RKO (cell line): ENCODE measurements at places on chromosomes 13 and 19.

DNA sequence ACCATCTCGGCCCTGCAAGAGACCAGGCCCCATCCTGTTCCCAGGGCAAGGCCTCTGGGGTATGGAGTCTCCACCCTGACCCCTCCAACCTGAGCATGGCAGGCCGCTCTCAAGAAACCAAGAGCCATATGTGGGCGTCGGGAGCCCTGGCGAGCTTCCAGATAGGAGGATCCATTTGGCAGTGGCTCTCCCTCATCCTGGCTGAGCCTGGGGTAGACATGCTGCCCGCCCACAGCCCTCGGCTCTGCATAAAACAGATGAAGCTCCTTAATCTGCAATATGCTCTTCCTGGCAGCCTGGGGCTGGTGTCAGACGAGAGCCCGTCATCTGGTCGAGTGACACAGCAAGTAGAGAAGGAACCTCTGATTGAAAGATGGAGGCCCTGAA lies 6.1 kb downstream of the ATP13A1 start:
- DNase-seq = no peak

- no peak for DNase-seq
Observed at GRCh38 chr13:102599426-102600012, 2.7 kb downstream of the TPP2 start.

DNA sequence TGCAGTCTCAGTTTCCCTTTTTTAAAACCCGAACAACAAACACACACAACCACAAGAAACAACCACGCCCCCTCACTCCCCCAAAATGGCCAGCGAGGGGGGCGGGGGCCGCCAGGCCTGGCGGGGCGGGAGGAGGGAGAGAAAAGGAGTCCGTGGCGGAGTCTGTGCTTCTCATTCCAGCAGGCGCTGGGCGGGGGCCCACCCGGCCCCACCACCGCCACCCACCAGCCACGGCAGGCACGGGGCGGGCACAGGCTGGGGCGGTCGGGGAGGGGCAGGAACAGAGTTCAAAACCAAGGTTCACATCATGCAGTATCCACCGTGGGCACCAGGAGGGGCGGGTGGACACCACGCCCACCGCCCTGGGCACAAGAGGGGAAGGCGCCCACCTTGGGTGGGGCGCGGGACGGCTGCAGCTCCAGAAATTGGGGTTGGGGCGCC lies 12.9 kb downstream of the DPF1 start:
- DNase-seq = no peak

DNA sequence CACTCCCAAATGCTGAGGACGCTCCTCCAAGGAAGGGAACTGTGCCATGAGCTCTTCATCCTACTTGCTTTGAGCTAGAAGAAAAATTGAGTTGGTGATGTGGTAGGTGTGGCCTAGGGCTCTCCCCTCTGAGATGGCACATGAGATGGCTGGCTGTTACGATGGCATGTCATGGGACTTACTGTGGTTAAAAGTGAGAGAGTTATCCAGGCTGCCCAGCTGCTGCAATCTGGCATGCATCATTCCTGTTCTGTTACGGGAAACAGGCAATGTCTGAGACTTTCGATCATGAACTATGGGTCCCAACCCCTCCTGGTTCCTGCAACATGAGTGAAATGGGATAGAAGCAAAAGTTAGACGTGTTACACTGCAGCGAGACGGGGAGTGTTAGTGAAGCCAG lies 93.3 kb upstream of the SLC15A1 start:
- no peak for DNase-seq

GRCh38 chr13:82370316-82370715 lies 1512.0 kb downstream of the SLITRK1 start:
- peak; percentile 50 for DNase-seq

DNA sequence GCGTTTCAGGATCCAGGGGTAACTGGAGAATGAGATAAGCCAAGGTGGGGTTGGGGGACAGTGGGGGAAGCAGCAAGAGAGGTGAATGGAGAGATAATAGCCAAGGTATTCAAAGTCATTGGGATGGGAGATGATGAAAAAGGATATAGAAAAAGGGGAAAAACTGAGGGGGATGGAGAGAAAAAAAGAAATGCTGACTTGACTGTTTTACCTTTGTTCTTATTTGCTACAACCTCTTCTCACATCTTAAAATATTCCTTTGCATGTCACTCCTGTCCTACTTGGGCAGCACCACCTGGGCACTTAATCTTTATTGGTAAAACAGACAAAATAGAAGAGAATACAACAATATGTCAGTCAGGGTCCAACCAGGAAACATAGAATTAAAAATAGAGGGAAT lies 56.0 kb upstream of the FNDC3A start:
- no peak for DNase-seq

DNA sequence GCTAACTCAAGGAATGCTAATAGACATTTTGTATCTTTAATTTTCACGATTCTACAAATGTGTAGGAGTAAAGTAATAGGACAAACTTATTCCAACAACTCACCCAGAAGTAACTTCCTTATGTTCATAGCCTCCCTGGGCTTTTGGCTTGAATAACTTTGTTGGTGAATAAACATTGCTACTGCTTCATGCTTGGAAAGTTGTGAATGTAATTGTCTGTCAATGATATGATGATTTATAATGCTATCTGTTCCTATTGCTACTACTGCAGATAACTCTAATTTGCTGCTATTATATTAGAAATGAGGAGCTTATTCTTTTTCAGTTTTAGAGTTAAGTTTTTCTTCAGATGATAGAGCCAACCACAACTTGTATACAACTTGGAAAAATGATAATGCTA lies 307.7 kb downstream of the PCDH9 start:
- no peak for DNase-seq

DNA sequence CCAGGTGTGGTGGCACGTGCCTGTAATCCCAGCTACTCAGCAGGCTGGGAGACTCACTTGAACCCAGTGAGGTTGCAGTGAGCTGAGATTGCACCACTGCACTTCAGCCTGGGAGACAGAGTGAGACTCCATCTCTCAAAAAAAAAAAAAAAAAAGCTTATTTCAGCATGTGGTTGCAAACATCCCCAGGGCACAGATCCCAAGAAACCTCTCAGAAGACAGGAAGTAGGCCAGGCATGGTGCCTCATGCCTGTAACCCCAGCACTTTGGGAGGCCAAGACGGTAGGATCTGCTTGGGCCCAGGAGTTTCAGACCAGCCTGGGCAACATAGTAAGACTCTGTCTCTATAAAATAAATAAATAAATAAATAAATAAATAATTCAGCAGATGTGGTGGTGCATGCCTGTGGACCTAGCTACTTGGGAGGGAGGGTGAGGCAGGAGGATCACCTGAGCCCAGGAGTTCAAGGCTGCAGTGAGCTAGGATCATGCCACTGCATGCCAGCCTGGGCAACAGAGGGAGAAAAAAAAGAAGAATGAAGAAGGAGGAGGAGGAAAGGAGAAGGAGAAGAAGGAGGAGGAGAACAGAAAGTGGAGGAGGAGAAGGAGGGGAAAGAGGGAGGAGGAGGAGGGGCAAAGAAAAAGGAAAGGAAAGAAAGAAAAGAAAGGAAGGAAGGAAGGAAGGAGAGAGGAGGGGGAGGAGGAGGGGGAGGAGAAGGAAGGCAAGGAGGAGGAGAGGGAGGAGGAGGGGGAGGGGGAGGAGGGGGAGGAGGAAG lies 4.3 kb upstream of the LRRC8E start:
- DNase-seq = no peak

DNA sequence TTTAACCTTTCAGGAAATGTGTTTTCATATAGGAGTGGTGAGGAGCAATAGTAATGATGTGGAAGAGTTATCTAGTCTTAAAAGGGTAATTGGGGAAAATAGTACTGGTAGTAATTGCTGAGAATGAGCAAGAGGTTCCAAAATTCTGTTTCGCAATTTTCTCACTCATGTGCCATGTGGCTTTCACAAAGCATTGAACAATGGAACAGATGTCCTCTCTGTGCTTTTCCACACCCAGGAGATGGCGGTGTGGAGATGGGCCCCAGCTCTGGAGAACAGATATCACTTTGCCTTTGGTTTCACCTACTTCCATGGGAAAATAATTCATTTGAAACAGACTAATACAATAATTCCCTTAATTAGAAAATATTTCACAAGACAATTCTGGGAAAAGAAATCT lies 170.0 kb upstream of the SLC10A2 start:
- DNase-seq = peak; percentile 2

DNA sequence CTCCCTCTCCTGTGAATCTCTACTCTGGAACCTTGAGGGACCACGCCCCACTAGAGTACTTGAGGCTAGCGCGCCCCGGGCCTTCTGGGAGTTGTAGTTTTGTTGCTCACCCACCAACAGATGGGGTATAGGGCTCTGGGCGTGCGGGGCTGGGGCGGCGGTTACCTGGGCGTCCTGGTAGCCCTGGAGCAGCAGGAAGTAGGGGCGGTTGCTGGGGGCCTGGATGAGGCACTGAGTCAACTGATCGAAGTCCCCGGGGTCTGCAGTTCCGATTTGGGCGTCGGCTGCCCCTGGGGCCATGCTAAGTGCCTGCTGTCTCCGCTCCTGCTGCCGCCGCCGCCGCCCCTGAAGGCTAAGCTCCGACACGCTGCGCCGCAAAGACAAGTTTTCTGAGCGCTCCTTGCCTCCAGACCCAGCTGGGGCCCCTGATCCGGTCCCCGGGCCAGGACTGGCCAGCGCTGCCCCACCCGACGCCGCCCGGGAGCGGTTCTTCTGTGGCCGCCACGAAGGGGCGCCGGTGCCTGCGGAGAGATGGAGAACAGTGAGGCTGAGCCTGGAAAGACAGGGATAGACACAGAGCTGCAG lies 5.3 kb downstream of the RASIP1 start:
- DNase-seq = no peak

DNA sequence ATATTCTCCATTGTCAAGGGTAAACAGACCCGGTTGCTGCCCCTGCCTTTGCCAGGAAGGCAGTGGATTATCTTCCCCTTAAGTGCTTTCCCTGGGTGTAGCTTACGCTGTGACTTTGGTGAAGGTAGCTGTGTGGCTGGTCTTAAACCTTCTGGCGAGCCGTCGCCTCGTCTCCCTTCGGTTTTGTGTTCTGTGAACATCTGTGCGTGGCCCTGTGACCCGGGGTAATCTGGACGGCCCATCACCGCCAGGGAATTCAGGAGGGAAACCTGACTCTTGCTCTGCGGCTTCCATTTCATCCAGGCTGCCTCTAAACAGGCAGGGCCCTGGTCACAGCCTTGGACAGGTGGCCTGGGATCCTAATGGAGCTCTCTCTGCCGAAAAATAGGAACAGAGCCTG lies 78.7 kb downstream of the SHISA2 start:
- DNase-seq = no peak

DNA sequence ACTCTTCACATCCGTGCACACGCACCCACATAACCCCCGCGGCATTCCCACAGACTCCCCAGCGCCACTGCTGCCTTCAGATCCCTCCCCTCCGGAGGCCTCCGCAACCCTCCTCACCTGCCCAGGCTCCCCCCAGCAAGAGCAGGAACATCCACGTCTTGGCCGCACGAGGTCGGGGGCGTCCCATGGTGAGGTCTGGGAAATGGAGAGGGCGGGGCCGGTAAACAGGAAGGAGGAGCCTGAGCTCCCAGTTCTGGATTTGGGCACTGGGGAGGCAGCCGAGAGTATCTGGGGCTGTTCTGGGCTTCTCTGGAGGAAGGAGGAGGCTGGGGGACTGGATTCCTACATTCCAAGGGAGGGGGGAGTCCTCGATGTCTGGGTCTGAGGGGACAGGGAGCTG lies 423 bp downstream of the KLK8 start:
- no peak for DNase-seq

- no peak for DNase-seq
Observed at GRCh38 chr13:24983094-24983493, 112.8 kb upstream of the PABPC3 start.

- DNase-seq = no peak
Observed at GRCh38 chr13:95793781-95794180, 116.8 kb downstream of the DNAJC3 start.

DNA sequence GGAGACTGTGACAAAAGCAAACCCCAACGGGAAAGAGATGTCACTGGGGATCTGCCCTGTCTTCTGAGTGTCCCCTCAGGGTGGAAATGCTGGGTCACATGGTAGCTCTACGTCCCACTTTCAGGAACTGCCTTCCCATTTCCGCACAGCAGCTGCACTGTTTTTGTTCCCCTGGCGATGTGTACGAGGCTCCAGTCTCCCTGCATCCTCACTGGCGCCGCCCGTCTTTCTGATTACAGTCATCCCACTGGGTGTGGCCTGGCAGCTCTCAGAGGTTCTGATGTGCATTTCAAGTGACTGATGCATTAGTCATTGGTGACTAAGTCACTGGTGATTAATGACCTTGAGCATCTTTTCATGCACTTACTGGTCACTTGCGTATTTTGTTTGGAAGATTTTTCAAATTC lies 21.2 kb downstream of the PCID2 start:
- DNase-seq = peak; percentile 99

GRCh38 chr19:55670280-55671053 lies 4.6 kb upstream of the EPN1 start:
- DNase-seq = no peak

GRCh38 chr13:96248103-96248502 lies 158.2 kb downstream of the HS6ST3 start:
- no peak for DNase-seq

DNA sequence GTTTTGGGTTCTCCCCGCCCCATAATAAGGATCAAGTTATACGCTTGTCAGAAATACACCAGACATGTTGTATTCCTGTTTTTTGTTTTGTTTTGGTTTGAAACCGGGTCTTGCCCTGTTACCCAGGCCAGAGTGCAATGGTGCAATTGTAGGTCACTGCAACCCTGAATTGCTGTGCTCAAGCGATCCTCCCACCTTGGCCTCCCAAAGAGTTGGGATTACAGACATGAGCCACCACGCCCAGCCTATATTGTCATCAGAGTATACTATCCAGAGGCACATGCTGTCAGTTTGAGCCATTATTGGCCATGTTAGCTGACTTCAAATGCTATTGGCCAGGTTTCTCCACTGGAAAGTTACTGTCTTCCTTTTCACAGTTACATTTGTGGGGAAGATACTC lies 9.8 kb downstream of the SAFB start:
- no peak for DNase-seq

DNA sequence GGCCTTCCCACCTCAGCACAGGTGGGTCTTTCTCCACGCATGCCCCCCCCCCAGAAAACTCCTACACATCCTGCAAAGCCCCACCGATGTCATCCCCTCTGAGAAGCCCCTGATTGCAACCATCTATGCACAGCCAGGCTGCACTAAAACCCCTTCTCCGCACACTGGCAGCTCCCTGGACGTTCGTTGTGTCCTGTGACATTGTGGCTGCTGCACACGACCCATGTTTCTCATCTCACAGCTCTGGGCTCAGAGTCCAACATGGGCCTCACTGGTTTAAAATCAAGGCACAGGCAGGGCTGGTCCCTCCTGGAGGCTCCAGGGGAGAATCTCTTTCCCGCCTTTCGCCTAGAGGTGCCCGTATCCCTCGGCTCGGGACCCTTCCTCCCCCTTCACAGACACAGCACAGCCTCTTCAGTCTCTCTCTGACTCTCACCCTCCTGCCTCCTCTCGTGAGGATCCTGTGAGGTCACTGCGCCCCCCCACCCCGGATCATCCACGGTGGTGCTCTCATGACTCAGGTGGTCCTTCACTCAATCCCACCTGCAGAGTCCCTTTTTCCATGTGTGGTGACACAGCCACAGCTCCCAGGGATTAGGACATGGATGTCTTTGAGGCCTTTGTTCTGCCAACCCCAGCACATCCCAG lies 71.2 kb downstream of the GADD45B start:
- DNase-seq = no peak
